ENCODE measurements at places on chromosomes 6 and 20. TPM values are rescaled to one million over a fixed set of nuclear protein-coding genes. Genes with fewer than 3 reads are reported as not detected.
A peak's percentile ranks its signal among the peaks of the same experiment; 100 is the strongest.

The SMLR1 gene
- not detected for total RNA-seq

- DNase-seq = no peak
These were observed 108.1 kb upstream of the SCP2D1 start for GRCh38 chr20:18705490-18705889.

DNA sequence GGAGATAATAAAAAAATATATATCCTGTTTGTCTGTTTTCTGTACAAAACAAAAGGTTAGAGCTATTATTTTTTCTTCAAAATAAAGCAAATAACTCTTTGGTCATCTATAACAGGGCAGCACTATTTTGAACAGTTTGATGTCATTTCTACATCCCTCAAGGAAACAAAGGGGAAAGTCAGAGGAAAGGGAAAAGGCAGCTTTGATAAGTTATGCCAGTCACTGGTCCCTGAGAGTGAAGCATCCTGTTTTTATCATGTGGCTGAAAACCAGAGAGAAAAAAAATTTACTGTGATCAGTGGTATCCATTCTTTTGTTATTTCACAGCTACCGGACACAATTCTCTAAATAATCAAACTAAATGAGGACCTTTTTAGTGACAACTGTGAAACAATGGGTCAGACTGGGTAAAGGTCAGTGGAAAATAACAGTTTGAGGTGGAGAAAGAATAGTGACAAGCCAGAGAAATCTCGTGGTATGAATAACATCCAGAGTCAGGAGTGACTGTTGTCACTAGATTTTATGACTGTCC, 356.0 kb downstream of the HDGFL1 start:
- DNase-seq = no peak

DNA sequence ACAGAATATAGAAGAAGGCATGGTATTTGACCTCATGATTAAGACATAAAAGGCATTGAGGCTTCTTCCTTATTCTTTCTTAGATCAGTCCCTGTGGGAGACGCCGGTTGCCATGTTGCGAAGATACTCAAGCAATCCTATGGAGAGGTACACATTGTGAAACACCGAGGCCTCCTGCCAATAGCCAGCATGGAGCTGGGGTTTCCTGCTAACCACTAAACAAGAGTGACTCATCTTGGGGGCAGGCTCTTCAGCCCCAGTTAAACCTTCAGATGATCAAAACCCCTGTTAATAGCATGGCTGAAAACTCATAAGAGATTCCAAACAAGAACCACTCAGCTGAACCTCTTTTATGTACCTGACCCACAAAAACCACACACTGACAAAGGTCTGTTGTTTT, 478.8 kb downstream of the CD83 start:
- DNase-seq = no peak

DNA sequence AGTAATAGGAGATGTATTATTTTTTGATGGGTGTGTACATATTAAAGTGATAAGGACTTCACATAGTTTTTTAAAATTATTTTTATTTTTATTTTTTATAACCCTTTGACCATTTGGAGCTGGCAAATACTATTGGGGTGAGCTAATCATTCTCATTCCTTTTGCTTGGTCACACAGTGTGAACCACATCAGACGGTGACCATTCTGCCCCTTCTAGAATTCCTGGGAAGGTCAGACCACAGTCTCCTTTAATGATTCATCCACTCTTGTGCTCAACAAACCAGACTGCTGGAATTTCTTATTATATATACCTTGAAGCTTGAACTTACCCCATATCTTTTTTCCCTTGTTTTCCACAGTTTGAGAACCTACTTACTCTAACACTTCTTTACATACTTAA, 23.9 kb upstream of the PRL start:
- no peak for DNase-seq

- DNase-seq = no peak
These were observed 602 bp upstream of the TSPYL4 start for GRCh38 chr6:116254297-116255056.

The HLA-G gene
- not detected for total RNA-seq

GRCh38 chr20:24136659-24137246, 148.2 kb upstream of the GGTLC1 start:
- no peak for DNase-seq

DNA sequence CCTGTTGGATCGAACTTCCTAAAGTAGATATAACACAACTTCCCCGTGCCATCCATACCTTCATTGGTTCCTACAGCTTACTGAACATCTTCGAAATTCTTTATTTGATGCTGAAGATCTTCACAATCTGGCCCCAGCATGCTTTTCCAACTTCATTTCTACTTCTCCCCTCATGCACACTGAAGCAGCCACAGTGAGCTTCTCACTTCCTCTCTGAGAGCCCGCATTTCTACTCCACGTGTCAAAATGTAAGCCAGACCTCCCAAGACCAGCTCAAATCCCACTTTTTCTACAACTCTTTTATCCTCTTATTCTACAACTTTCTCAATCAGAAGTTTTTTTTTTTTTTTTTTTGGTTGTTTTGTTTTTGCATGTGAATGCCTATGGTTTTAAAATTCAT, 254.7 kb downstream of the GMPR start:
- no peak for DNase-seq

- DNase-seq = no peak
These were observed 40.7 kb downstream of the MAP3K5 start for GRCh38 chr6:136751522-136751956.

DNA sequence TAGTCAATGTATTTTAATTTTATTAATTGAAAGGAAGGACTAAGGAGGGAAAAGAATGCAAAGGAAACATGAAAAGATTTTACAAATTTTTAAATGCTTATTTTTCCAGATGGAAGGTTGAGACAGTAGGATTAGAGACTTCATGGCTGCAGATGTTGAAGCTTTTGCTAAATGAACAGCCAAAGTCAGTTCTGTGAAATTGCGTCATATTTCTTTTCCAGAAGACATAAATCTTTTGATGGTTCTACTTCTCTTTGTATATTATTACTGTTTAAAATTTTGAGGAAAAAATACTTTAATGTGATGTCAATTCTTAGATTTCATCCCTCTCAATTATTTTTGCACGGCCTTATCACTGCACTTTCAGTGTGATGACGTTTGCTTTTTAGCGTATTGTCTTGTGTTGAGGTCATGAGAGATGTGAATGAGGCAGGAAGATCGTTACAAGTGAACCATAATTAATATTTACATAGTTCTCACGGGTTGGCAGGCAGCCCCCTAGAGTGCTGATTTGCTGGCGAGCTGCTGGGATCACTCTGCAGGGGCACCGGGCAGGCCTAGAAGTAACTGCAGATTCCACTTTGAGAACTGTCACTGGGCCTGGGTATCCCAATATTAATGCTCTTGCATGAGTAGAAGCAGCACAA, 158.1 kb downstream of the TBXT start:
- DNase-seq = no peak

GRCh38 chr6:69232496-69232895, 564.3 kb downstream of the LMBRD1 start:
- DNase-seq = no peak

GRCh38 chr6:126015863-126016262, 29.5 kb downstream of the TRMT11 start:
- no peak for DNase-seq

The PPIL6 gene
- total RNA-seq = 0.59 TPM

DNA sequence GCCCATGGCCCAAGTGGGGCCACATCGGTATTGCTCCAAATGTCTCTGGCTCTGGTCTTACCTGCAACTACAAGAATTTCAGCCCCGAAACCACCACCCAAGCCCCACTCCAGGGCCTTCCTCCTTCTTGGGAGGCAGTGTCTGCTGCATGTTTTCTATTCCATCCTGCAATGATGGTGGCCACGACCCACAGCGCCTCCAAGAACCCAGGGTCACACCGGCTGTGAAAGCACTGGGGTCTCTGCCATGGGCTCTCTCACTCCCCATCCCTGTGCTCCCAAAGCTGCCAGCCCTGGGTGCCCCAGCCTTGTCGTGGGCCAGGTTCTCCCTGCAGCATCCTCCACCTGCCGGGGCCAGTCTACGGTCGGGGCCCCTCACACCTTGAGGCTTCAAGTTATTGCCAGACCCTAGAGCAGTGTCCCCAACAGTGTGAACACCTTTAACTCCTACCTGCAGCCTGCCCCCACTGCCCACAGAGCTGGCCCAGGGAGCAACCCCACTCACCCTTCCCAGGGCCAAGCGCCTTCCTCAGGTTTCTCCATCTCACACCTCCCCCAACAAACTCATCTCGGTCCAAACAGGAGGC, 115.4 kb downstream of the JPH2 start:
- DNase-seq = no peak

DNA sequence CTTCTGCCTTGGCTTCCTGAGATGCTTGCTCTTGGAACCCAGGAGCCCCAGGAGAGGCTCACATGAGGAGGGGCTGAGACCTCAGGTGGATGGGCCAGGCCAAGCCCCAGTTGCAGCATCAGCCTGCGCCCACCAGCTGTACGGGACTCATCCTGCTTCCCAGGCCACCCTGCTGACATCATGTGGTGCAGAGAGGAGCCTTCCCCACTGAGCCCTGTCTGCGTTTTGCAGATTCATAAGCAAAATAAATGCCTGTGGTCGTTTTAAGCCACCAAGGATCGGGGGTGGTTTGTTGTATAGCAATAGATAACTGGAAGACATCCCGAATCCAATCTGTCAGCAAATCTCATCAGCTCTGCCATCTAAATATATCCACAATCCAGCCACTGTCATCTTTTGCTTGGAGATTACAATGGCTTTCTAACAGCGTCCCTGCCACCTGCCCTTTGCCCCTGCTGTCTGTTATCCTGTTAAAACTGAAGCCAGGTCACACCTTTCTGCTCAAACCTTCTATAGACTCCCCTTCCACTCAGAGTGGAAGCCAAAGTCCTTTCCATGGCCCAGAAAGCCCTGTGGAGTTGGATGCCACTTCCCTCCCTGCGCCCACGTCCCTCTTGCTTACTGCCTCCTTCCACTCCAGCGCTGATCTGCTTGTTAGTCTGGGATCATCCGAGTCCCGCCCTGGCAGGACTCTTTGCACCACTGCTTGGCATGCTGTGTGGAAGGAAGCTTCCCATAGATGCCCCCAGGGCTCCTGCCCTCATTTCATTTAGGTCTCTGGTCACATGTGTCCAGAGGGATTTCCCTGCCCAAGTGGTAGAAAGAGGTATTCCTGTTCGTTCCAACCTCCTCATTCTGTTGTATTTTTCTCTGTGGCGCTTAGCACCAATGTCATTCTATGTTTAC, 24.0 kb upstream of the MLN start:
- DNase-seq = no peak

GRCh38 chr20:36862857-36863668, 12.9 kb upstream of the TLDC2 start:
- no peak for DNase-seq

DNA sequence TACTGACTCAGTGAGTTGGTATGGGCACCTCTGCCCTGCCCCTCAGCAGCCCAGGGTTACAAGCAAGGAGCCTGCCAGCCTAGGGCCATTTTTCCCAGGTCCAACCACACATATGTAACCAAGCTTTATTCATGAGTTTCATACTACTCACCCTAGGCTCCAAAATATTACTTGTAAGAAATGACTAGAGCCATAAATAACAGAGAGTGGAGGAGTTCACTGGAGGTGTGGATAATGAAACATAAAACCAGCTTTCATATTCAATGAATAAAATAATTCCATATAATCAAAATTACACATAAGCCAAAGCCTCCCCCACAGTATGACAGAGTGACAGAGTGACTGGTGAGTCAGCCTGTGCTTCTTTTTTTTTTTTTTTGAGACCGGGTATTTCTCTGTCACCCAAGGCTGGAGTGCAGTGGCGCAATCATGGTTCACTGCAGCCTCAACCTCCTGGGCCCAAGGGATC, 229.8 kb upstream of the SASH1 start:
- no peak for DNase-seq

DNA sequence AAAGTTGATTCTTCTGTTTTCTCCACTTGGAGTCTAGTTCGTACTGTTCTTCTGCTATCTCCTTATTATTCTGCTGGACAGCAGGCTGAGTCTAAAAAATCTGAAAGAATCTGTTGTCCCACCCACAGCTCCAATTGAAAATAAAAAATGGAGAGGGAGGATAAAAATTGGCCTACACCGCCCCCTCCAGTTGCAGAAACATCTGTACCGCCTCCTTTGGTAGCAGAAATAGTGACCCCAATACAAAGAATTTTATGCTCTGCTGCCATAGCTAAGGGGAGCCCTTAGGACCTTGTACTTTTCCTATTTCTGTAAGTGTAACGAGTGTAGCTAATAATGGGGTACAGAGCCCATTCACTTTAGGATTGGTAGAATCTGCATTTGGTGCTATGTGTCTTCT, 4.9 kb upstream of the FKBP1A start:
- no peak for DNase-seq

- DNase-seq = no peak
These were observed 20.1 kb upstream of the REPS1 start for GRCh38 chr6:139008117-139008516.

GRCh38 chr6:14880052-14880451, 365.8 kb upstream of the JARID2 start:
- no peak for DNase-seq

The PLA2G7 gene
- total RNA-seq = not detected

GRCh38 chr6:93790981-93791380, 371.6 kb upstream of the EPHA7 start:
- DNase-seq = no peak

The SEL1L2 gene
- 3.3 TPM for total RNA-seq

The NAPB gene
- 9.0 TPM for total RNA-seq

- no peak for DNase-seq
These were observed 159.8 kb upstream of the CDH4 start for GRCh38 chr20:61092251-61092650.

The LRRC1 gene
- 4.4 TPM for total RNA-seq

- DNase-seq = peak; percentile 16
These were observed 671 bp downstream of the E2F1 start for GRCh38 chr20:33685328-33686099.

GRCh38 chr20:19026121-19026878, 186.1 kb upstream of the SLC24A3 start:
- peak; percentile 69 for DNase-seq

GRCh38 chr6:168206186-168206585, 113.4 kb downstream of the DACT2 start:
- DNase-seq = no peak

- no peak for DNase-seq
These were observed 333.1 kb downstream of the LAMA2 start for GRCh38 chr6:129215916-129216520.

The RBBP8NL gene
- not detected for total RNA-seq

GRCh38 chr6:163733061-163733460, 318.5 kb downstream of the QKI start:
- DNase-seq = no peak

- no peak for DNase-seq
These were observed 12.4 kb downstream of the KIAA1755 start for GRCh38 chr20:38248133-38248532.

The TOX2 gene
- 4.8 TPM for total RNA-seq

DNA sequence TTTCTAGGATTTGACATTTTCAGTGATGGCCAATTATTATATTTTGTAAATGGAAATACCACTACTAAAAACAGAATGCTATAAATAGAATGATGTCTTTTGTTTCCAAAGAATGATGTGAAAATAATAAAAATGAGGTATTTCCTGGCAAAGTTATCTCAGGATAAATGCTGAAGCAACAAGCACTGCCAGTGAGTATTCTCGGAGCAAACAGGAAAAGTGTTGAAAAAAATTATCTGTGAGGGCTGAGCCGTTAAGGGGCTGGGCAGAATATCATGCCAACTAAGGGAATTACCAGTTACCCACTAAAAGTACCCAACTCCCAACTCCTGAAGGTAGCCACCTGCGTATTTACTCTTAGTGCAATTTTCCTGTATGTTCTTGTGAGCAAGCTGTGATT, 23.6 kb upstream of the SCAF8 start:
- DNase-seq = no peak
